ENCODE measurements at places on chromosomes 11 and 22.

DNA sequence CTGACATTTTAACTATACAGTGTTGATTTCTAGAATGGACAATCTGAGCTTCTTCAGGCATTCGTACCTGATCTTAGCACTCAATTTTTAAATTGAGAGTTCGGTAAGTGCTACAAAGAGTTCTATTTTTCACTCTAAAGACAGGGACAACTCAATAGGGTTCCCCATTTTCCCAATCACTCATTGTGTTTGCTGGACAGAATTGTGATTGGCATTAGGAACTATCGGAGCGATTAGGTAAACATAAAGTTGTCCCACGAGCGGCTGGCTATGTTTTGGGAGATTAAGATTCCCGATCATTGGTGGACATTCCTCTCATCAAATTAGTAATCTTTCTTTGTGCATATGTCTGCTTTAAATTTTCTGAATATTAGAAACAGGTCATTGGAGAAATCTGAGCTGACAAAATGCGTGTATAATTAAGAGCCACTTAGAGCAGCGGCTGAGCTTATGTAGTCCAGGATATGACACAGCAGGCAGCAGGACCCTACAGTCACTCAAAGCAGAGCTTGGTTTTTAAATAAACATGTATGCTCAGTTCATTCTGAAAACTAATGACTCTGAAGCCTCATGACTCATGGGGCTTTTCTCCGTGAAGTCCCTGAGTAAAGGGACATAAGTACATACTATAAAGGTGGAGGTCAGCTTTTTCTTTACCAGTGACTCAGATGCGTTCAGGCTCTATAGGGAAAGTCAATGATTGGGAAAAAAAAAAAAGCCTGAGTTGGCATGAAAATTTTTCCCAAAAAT is 109.4 kb downstream of the GRIA4 start:
- ATAC-seq, result peak; percentile 63

DNA sequence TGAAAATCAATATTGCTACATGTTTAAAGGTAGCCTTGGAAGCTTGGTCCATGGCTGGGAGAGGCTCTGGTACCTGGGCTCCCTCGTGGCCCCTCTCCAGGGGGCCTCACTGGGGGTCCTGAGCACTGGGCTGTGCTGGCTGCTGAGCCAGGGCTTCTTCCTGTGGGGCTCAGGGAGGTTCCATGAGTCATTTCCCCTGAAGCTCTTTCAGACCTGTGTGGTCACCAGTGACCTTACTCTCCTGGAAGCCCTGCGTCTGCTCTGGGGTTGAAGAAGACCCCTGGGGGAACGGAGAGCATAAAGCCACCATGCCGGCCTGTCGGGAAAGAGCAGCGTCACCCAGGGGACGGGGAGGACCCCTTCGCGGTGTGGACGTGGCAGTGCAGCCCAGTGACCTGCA is 389.0 kb downstream of the TBC1D22A start:
- ATAC-seq, result no peak

DNA sequence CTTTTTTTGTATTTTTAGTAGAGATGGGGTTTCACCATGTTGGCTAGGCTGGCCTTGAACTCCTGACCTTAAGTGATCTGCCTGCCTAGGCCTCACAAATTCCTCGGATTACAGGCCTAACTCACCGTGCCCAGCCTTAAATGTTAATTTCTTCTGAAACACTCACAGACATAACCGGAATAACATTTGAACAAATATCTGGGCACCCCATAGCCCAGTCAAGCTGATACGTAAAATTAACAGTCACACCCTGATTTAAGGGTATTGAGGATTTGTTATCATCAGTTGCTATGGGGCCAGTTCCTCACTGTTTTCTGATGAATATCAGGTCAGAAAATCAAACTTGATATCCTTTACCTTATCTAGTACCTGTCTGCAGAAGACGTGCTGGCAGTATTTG is 23.0 kb upstream of the OR9Q1 start:
- no peak for ATAC-seq

GRCh38 chr11:128905345-128906184 is 14.4 kb downstream of the KCNJ5 start:
- peak; percentile 77 for ATAC-seq

- ATAC-seq, result peak; percentile 66
Observed at GRCh38 chr11:47186076-47186699, at the start of gene PACSIN3. PACSIN3 (minus strand) TSS chr11:47186434; CDS start chr11:47182727, 3,707 bp downstream.

DNA sequence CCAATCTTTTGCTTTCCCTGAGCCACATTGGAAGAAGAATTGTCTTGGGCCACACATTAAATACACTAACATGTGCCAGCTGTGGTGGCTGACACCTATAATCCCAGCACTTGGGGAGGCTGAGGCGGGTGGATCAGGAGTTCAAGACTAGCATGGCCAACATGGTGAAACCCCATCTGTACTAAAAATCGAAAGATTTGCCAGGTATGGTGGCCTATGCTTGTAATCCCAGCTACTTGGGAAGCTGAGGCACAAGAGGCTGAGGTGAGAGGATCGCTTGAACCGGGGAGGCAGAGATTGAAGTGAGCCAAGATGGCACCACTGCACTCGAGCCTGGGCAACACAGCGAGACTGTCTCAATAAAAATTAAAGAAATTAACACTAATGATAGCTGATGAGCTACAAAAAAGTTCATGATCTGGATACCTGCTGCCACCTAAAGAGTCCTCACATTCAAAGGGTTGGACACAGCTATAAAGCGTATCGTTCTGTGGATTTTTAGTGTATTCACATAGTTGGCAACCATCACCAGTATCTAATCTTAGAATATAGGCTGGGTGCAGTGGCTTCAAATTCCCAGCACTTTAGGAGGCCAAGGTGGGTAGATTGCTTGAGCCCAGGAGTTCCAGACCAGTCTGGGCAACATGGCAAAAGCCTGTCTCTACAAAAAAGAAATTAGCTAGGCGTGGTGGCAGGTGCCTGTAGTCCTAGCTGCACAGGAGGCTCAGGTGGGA is 3.4 kb upstream of the LDHC start:
- ATAC-seq, result peak; percentile 8

DNA sequence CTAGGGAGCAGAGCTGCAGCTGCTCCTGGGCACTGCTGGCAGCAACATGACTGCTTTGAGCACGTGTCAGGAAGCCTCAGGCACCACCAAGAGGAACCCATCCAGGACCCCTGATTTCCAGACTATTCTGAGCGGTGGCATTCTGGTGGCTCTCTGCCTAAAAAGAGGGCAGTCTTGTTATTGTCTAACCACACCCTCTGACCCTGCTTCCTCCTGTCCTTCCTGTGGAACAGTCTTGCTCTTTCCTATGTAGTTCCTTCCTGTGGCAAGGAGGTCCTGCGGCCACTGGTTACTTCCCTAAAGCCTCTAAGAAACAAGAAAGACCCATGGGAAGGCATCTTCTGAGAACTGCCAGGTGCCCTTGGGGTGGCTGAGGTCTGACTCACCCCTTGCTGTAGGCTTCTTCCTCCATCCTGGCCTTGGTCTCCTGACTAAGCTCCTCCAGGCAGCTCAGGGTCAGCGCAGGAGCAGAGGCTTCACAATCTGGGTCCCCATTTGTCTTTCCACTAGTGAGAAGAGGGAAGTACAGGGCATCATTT is 13.1 kb upstream of the LYVE1 start:
- ATAC-seq, result no peak

DNA sequence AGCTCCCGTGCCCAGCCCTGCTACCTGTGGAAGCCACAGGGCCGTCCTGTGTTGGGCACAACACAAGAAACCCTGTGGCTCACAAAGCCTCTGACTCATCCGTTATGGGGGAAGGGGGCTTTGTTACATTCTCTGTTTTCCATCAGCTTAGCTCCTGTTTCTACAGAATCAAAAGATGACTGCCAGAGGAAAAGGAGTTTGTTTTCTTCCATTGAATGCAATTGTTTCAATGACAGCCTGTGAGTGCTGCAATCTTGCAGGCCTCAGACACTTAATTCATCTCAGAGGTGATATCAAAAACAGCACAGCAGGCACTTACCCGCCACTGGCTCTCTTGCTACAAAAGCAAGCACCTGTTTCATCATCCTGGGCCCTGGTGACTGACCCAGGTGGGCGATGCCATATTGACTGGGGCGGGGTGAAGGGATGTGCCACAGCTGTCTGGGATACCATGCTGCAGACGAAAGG is 194.3 kb downstream of the OPCML start:
- no peak for ATAC-seq

Measured in SK-N-SH treated with all-trans-retinoic acid at 6 μM for 48 hours (cell line).